ENCODE measurements at places on chromosomes 4 and X.

DNA sequence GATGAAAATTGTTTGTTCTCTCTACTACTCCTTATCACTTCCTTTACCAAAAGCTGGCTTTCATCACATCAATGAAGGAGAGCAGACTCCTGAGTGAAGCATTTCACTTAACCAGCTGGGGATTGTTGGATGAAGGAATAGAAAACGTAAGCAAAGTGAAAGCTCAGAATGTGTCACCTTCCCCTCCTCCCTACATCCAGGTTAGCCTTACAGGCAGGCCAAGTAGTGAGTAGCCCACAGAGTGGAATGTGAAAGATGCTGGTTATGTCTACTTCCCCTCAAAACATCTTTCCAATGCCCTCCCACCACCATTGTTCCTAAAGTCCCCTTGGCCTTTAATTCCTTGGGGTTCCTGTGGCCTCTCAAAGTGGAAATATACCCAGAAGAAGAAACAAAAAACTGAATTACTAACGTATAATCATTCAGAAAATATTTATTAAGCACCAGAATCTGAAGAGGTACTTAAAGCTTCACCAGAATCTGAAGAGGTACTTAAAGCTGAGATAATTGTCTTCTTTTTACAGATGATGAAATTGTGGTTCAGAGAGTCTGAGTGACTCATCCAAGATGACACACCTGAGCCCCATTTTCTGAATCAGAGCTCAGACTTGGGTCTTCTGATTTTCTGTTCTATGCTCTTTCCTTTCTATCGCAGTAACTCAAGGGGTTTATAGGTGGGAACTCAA, 6.5 kb downstream of the P2RY4 start:
- DNase-seq: no peak

- no peak for DNase-seq
Measured at GRCh38 chr4:105133976-105134375, 12.7 kb upstream of the TET2 start.

GRCh38 chr4:139207873-139208403, 30.9 kb upstream of the ELF2 start:
- DNase-seq: no peak

DNA sequence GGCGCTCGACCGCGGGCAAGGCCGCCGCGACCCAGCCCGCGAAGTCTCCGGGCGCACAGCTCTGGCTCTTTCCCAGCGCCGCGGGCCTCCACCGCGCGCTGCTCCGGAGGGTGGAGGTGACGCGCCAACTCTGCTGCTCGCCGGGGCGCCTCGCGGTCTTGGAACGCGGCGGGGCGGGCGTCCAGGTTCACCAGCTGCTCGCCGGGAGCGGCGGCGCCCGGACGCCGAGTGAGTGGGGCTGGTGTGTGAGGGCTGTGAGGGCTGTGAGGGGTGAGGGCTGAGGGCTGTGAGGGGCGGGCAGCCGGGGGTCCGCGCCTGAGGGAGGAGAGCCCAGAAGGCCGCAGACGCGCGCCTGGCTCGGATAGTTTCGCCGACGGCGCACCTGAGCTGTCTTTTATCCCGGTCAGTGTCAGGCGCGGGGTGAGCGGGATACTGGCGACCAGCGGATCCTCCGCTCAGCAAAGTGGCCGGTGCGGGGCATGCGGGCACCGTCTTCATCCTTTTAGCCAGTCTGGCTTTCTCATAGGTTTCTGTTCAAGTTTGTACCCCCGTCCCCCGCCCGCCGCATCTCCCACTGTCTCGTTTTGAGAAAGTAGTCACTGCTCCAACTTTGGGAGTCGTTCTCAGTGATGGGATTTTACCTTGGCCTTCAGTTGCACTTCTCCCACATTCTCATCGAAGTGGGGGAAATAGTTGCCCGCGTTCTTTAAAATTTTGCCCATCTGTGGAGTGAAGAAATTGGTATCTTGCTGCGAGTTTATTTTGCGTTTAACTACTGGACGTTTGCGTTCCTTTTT, 586 bp downstream of the HERC5 start:
- peak; percentile 28 for DNase-seq

GRCh38 chr4:62881901-62882300, 1527.3 kb downstream of the TECRL start:
- DNase-seq: no peak

DNA sequence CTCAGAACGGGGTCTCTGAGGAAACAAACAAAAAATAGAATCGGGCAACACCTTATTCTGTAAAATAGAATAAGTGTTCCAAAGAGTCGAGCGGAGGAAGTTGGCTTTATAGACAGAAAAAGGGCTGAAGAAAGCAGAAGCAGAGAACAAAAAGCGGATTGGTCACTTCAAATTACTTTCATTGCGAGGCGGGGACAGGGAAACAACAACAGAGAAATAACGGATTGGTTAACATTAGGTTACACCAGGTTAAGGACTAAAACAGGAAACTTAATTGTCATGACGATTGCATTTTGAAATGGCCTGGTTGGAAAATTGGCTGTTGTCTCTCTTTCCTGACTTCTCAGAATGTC, 433 bp upstream of the COQ2 start:
- DNase-seq: no peak

GRCh38 chr4:57095245-57095644, 14.9 kb downstream of the IGFBP7 start:
- DNase-seq: no peak

- no peak for DNase-seq
Measured at GRCh38 chr4:65302145-65302544, 368.1 kb downstream of the EPHA5 start.

- DNase-seq: no peak
Measured at GRCh38 chr4:112402098-112402497, 104.9 kb downstream of the ALPK1 start.

- DNase-seq: no peak
Measured at GRCh38 chrX:139187738-139188137, 342.8 kb upstream of the F9 start.

GRCh38 chr4:81314196-81314896, 99.3 kb upstream of the PRKG2 start:
- DNase-seq: no peak

GRCh38 chr4:138241281-138242075, 671 bp downstream of the SLC7A11 start:
- DNase-seq: no peak

DNA sequence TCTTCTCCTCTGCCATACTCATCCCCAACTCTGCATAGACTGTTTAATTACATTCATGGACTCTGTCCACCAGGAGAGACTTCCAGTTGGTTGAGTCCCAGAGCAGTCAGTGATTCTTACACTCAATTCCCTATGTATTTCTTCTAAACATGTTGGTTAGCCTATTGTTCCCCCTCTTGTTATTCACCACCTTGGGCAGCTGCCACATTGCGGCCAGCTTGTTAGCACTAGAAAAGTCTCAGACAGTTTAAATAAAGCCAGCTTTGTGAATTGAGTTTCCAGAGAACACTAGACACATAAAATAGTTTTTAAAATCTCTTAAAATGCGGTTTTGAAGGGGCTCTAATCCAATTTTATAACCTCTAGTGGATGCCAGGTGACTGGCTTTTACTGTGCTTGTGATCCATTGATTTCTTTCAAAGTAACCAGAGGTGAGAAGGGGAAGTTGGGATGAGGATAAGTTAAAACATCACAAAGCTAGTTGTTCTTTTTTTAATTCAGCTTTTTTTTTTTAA, 827.7 kb downstream of the FSTL5 start:
- DNase-seq: no peak

DNA sequence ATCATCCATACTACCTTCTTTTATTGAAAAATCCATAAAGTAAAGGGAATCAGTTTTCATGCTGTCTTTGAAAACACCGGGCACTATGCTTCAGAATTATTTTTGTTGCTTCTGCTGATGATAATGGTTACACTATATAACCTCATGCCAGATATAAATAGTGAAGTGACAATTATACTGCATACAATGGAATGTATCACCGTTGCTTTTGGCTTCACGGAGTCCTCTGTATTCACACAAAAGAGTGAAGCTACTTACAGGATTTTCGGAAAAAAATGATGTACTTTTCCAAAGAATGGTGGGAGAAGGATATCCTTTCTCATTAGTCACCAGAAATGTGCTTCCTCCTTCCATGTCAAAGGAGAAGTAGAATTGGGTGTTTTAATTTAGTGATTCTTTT, 159.1 kb upstream of the PITX2 start:
- no peak for DNase-seq

GRCh38 chr4:74123065-74123728, 24.2 kb upstream of the CXCL2 start:
- no peak for DNase-seq

GRCh38 chrX:112857478-112857878, 16.8 kb upstream of the AMOT start:
- DNase-seq: no peak

DNA sequence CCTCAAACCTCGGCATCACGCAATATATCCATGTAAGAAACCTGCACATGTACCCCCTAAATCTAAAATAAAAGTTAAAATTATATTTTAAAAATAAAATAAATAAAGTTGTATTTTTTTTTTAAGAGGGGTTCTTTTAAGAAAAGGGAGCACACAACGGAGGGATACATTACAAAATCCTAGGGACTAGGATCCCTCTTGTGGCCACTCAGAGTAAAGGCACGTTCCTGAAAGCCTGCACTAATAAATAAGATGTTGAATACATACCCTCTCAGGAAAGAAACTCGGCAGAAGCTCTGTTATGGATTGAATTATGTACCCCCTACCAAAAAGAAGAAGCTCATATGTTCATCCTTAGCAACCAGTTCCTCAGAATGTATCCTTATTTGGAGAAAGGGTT, 50.9 kb upstream of the PRDX4 start:
- no peak for DNase-seq

DNA sequence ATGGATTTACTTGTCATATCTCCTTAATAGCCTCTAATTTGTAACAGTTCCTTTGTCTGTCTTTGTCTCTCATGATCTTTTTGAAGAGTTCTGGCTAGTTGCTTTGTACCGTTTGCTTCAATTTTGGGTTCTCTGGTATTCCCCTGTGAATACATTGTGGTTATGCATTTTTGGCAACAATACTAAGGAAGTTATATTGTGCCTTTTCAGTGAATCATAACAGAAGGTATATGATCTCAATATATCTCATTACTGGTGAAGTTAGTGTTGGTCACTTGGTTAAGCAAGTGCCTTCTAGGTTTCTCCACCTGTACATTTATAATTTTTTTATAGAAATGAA, 48.6 kb downstream of the DCLK2 start:
- no peak for DNase-seq

DNA sequence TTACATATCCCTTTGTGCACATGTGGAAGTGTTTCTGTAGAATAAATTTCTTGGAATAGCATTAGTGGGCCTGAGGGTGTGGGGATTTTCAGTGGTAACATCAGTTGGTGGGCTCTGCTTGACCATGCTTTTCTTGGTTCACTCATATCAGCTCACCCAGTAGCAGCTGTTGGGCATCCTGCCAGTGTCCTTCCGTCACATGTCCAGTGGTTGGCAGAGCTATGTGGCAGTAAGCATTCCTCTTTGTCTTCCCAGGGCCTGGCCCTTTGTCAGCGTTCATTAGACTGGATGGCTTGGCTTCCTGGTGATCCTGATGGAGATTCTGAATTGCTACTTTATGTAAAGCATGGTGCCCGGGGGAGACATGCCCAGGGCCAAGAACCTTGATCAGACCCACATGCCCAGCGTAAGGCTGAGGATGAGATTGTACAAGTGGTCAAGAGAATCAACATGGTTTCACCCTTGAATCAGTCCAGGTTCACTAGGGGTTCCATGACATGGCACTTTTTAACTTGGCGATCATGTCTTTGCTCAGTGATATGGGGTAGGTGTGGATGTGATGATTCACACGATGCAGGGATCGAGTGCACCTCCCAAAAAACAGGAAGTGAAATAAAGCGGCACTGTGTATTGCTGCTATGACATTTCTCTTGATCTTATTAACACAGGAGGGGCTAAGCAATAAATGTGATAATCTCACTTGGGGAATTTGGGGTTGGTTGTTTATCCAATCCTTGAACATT, 72.1 kb upstream of the IGFBP7 start:
- no peak for DNase-seq

GRCh38 chr4:24070117-24070516, 180.3 kb upstream of the PPARGC1A start:
- DNase-seq: no peak

- no peak for DNase-seq
Measured at GRCh38 chr4:156411531-156411930, 457.9 kb upstream of the CTSO start.

- peak; percentile 57 for DNase-seq
Measured at GRCh38 chrX:68503836-68504636, 5.2 kb downstream of the YIPF6 start.

- no peak for DNase-seq
Measured at GRCh38 chrX:112577146-112577545, 102.6 kb downstream of the LHFPL1 start.

GRCh38 chrX:118751950-118752783, 24.8 kb downstream of the IL13RA1 start:
- DNase-seq: no peak

- no peak for DNase-seq
Measured at GRCh38 chr4:152705903-152706302, 26.1 kb upstream of the TMEM154 start.

- no peak for DNase-seq
Measured at GRCh38 chr4:58644549-58644948, 1534.4 kb upstream of the IGFBP7 start.

DNA sequence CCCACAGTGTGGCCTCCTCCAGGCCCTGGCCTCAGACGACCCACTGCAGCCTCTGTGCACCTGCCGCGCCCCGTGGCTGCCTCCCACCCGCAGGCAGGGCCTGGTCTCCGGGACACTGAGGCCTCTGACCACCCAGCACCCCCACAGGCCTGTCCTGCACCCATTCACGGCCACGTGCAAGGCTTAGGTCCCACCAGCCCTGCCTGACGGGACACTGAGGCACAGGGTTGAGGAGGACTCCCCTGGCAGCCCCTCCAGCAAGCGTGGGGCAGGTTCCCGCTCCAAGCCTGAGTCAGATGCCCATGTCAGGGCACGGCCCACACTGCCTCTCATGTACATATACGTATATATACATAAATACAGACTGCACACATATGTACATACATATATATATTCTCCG, 23.5 kb downstream of the NELFA start:
- DNase-seq: no peak

DNA sequence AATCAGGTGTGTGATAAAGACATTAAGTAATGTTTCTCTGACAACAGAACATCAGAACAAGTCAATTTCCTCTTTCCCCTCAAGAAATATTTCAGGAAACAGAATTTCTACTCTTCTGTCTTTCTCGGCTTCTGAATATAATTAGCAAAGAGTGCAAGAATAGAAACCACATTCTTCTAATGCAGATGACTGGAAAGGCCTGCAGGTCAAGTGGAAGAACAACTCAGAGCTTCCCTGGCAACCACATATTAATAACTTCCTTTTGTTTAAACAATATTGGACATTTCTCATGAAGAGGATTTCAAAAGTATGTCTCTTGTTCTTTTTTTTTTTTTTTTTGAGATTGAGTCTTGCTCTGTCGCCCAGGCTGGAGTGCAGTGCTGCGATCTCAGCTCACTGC, 225.5 kb downstream of the PARM1 start:
- DNase-seq: no peak

- no peak for DNase-seq
Measured at GRCh38 chr4:32073542-32073941, 1353.4 kb downstream of the PCDH7 start.

DNA sequence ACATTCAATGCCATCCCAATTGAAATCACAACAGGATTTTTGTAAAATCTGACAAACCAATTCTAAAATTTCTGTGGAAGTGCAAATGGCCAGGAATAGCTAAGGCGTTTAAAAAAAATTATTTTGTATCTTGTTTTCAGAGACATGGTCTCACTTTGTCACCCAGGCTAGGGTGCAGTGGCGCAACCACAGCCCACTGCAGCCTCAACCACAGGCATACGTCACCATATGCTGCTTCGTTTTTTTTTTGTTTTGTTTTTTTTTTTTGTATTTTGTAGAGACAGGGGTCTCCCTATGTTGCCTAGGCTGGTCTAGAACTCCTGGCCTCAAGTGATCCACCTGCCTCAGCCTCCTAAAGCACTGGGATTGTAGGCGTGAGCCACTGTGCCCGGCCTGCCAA, 24.5 kb downstream of the ZNF41 start:
- DNase-seq: no peak

Data from stimulated activated CD4-positive, alpha-beta T cell treated with anti-CD3 and anti-CD28 coated beads, Interleukin-15, amount 100 ng/mL, for 48 hours (primary cell).